ENCODE measurements at places on chromosomes 1 and 21.

DNA sequence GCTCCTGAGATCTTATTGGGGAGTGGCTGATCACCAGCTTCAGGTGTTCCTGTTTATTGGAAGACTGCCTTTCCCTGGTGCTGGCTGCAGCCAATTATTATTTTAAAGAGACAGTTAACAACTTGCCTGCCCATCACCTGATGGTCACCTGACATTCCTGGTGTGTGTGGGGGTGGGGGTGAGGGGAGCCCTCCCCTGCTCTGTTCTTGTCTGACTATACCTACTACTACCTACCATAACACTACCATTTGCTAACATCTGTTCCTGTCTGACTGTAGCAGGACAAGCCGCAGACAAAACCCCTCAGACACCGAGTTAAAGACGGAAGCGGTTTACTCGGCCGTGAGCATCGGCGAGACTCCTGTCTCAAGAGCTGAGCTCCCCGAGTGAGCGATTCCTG lies 54.9 kb upstream of the NBPF3 start:
- no peak for DNase-seq

DNA sequence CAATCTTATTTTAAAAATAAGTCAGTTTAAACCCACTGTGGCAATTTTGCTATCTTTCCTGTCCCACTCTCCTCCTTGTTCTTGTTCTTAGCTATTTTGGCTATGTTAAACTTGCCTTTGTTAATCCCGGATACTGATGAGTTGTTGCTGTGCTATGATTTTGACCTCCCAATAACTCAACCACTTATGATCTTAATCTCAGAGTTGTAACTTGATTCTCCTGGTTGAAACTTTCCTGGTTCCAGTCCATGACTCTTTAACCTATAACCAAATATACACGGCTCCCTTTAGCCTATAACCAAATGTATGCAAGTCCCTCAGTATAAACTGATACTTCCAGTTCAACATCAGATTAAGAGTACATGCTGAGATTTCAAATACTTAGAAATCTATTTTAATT lies 15.6 kb upstream of the ACADM start:
- no peak for DNase-seq

GRCh38 chr1:39788758-39789570 lies at the start of gene BMP8B:
Gene BMP8B, minus strand, starts transcription at chr1:39788865. Its CDS starts 380 bp downstream, at chr1:39788485.
- peak; percentile 92 for DNase-seq

DNA sequence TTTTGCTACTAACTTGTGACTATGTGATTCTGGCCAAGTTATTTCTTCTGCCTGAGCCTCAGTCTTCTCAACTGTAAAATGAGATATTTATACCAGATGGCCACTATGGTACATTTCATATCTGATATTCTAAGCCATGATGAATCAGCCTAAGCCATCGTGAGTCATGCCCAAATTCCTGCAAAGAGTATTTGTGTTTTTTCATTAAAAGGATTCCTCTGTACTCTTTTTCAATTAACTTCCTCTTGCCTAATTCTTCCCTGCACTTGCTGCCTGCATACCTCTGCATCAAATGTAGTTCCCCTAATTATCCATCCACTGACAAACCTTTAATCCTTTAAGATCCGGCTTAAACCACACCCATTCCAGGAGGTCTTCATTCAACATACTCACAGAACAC lies 575.1 kb upstream of the BEND5 start:
- no peak for DNase-seq

GRCh38 chr1:78673120-78673519 lies 23.5 kb downstream of the IFI44 start:
- DNase-seq = no peak

- peak; percentile 28 for DNase-seq
Observed at GRCh38 chr1:207024202-207025145, 8.1 kb downstream of the C1orf116 start.

- no peak for DNase-seq
Observed at GRCh38 chr1:100893718-100894117, 924 bp downstream of the EXTL2 start.

- DNase-seq = no peak
Observed at GRCh38 chr1:40036574-40036973, 4.0 kb upstream of the CAP1 start.

DNA sequence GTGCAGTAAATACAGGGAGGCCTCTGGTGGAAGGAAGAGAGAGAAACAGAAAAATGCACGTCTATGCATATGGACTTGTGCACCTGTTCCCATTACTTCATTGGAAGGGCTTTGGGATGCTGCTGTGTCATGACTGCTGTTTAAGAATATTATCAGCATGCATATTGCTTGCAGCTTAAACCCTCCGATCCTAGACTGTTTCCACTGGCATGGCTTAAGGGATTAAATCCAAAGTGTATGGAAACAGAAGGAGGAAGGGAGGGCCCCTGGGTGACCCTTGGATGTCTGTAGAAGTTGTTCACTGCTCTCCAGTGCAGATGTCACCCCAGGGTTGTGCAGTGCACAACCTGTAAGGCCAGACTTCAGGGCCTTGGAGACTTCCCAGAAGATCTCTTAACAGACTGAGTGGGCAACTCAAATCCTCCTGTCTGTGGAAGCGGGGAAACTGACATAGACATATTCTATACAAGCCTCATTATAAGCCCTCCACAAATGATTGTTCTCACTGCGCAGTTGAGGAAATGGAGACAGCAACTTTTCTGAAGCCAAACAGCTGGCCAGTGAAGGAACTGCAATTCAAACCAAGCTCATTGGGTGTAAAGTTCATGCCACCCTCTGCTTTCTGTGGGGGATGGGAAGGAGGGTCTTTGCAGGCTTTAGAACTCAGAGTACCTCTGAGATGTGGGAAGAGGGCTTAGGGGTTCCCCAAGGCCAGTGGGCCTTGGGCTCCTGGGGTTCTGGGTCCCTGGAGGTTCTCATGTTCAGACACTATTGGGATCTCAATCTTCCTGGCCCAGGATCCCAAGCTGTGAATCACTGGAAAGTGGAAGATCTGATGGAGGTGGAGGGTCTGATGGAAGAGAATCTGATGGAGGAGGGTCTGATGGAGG lies 73.8 kb downstream of the UMODL1 start:
- DNase-seq = no peak

GRCh38 chr1:19622204-19622603 lies 21.9 kb upstream of the NBL1 start:
- DNase-seq = no peak

- DNase-seq = no peak
Observed at GRCh38 chr1:185562461-185563359, 171.5 kb upstream of the HMCN1 start.

DNA sequence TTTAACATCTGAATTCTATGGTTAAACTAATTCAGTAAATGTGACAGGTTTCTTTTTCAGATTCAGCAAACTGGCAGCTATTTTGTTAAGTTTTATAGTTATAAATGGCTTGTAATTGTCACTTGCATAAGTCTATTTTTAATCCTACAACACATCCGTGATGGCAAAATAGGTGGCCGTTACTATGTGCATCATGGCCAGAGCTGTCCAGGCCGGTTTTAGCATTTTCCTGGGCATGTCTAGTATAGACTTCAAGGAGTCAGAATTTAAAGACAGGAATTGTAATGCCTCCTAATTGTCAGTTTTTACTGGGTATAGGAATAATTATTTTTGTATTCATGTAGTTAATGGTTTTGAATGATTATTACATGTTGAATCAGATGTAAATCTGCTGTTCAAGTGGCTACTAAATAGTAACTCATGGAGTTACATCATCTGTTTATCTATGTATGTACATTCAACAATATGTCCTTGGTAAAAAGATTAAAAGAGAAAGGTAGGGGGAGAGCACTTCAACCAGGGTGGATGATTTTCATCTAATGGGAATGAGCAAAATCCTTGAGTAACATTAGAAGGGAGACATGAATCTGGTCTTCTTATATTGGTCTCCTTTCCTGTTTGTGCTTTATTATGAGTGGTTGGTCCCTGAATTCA lies 3.2 kb upstream of the B3GALT2 start:
- no peak for DNase-seq

GRCh38 chr1:217078078-217078690 lies 355.0 kb upstream of the ESRRG start:
- DNase-seq = peak; percentile 8

GRCh38 chr1:18568489-18568888 lies 62.2 kb upstream of the PAX7 start:
- DNase-seq = no peak

GRCh38 chr1:16013220-16013907 lies 4.5 kb downstream of the HSPB7 start:
- DNase-seq = peak; percentile 97

DNA sequence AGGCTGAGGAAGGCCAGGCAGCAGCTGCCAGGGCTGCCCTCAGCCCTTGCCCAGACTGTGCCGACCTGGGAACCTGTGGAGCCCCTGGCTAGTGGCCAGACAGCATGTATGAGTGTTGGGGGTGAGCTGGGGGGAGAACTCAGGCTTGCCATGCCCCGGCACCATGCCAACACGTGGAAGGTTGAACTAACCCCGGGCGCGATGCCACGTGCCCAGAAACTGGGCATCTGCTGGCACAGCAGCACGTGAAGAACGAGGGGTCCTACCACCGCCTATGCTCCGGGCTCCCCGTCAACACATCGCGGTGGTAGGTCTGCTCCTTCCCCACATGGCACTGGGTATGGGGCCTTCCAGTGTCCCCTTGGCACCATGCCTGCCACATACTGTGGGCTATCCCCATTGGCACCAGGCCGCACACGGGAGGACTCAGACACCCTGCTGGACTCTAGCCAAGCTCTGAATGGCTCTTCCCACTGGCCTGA lies 68.7 kb downstream of the CASZ1 start:
- no peak for DNase-seq

- DNase-seq = no peak
Observed at GRCh38 chr1:30514137-30514654, 209.2 kb downstream of the MATN1 start.

GRCh38 chr1:228784181-228784580 lies 48.9 kb downstream of the RHOU start:
- no peak for DNase-seq

GRCh38 chr1:166368030-166368429 lies 201.2 kb upstream of the FAM78B start:
- DNase-seq = no peak

DNA sequence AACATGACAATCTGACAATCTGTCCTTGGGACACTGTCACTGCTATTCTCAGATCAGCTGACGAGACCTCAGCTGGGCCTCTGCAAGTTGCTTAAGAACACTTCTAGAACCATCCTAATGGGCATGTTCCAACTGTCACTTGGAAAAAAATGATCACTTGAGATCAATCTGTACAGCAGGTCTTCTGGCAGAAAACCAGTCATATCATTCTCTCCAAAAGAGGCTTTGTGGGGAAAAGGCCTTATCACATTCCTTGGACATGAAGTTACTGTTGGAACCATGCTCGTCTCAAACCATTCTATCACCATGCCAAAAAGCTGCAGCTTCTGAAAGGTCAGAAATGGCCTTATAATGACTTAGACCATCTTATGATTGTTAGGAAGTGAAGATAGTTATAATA lies 744.2 kb downstream of the USP25 start:
- DNase-seq = no peak

- no peak for DNase-seq
Observed at GRCh38 chr1:29236712-29237128, 398 bp downstream of the PTPRU start.

- DNase-seq = no peak
Observed at GRCh38 chr1:151106894-151107293, 36.3 kb downstream of the GABPB2 start.

Measured in H7 (cell line).